ENCODE measurements at places on chromosomes 12 and 14.

GRCh38 chr12:61369241-61369910 is 890.8 kb upstream of the USP15 start:
- DNase-seq, result no peak

DNA sequence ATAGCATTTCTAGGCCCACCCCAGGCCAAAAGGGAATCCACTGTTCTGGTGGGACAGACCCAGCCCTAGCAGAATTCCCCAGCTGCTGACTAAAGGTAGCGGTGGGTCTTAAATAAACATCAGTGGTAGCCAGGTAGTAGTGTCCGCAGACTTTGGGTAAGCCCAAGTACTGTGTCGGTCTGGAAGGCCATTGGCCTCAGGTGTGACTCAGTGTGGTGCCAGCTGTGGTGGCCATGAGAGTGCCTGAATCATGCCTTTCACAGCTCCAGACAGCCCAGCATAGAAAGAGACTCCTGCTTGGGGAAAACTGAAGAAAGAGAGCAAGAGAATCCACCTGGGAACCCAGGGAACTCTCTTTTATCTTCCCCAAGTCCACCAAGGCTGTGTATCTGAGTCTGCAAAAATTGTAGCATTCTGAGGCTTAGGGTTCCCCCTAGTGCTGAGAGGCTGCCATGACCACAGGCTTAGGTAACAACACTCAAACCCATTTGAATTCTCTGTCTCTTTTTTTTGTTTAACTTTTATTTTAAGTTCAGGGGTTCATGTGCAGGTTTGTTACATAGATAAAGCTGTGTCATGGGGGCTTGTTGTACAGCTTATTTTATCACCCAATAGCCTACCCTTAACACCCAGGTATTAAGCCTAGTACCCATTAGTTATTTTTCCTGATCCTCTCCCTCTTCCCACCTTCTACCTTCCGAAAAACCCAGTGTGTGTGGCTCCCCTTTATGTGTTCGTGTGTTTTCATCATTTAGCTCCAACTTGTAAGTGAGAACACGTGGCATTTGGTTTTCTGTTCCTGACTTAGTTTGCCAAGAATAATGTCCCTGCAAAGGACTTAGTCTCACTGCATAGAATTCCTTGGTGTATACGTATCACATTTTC is 16.7 kb upstream of the CD163L1 start:
- DNase-seq, result peak; percentile 68

DNA sequence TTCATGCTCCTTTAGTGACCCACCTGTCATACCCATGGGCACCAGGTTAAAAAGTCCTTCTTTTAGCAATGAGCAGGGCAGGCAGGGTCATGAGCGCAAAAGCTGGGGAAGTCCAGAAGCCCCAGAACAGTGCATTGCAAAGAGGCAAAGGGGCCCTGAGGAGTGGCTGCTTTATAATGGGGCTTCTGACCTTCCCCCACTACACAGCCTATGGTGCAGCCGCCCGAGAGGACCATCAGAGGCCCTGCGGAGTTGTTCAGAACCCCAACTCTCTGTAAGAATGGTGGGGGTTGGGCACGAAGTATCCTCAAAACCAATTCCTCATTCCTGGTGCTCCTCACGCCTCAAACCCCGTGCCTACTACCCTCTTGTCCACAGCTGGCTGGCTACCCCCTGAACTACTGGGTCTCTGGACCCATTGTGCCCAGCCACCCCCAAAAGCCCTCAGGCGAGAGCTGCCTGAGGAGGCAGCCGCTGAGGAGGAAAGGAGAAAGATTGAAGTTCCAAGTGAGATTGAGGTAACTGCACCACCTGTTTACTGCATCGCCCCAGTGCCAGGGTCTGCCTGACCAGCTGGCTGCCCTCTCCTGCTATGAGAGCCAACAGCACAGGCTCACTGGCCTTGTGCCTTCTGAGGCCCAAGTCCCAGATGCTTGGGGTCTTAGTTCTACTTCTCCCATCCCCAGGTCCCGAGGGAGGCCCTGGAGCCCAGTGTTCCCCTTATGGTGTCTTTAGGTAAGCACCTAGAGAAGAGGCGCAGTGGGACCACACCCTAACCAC is 6.7 kb downstream of the REC8 start:
- DNase-seq, result no peak

DNA sequence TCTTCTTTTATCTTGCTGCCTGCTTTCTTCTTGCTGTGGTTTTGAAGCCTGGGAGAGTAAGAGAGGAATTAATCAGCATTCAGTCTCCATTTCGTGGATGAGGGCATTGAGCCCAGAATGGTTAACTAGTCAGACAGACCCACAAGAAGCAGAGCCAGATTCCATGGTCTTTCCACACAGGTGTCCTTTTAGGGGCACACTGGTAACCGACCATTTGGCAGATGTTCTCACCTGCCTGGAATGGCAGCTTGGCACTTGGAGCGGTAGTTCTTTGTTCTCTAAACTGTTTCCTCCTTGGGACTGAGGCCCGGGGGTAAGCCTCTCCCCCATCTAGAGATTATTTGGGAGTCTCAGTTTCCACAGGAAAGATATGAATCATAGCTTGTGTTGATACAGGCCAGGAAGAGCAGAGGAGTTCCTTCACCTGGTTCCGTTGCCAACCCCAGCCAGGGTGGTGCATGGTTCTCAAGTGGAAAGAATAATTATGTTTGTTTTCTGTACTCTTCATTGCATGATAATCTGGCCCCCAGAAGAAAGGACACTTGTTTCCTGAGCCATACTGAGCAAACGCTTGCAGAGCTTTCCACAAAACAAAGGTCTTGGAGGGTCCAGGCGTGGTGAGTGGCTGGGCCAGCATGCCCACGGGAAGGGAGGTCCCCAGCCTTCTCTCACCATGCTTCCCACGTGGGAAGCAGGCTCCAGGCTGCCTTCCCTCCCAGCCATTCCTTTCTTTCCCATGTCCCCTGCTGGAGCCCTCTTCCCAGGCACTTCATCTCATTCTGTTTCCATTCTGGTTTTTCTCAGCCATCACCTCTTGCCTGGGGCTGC is 2.0 kb upstream of the KRT75 start:
- DNase-seq, result peak; percentile 48

GRCh38 chr12:26119391-26119989 is 5.3 kb downstream of the BHLHE41 start:
- DNase-seq, result no peak

GRCh38 chr12:65593239-65593701 is 231.0 kb upstream of the HMGA2 start:
- no peak for DNase-seq

DNA sequence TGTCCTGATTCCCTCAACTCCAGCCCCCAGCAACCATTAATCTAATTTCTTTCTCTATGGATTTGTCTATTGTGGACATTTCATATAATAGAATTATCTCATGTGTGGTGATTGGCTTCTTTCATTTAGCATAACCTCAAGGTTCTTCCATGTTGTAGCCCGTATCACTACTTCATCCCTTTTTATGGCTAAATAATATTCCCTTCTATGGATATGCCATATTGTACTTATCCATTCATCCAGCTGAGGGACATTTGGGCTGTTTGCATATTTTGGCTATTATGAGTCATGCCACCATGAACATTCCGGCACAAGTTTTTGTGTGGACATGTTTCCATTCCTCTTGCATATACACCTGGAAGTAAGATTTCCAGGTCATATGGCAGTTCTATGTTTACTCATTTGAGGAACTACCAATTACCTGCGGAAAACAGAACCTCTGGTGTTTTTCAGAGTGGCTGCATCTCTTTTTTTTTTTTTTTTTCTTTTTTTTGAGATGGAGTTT is 108.7 kb upstream of the MAP1LC3B2 start:
- DNase-seq, result no peak

GRCh38 chr14:66539034-66539433 is 31.1 kb downstream of the GPHN start:
- no peak for DNase-seq

- no peak for DNase-seq
Measured at GRCh38 chr14:41022932-41023331, 583.7 kb upstream of the LRFN5 start.

DNA sequence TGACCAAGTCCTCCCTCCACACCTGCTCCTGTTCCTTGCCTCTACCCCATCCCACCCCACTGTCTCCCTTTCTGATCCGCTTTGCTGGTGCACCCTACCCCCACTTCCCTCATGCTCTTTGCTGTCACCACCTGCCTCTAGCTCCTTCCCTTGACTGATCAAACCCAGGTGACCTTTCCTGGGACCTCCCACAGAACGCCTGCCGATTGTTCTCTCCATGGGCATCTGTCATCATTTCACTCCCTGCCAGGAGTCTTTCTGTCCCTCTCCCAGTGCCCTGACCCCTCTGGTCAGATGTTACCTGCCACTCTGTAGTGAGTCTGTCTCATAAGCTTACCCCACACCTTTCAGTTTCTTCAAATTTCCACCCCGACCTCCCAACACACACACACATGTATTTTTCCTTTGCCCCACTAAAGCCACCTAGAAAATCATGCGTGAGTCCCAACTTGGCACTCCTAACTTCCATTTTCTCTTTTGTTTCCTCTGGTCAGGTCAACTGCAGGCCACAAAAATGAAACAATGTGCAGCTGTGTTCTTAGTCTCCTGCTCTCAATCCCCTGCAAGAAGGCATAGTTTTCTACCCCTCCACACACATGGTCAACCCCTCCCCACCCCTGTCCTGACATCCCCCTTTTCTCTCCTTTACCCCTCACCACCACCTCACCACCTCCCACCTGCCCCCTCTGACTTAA is 229.8 kb downstream of the DPF3 start:
- no peak for DNase-seq

GRCh38 chr14:80679273-80679672 is 262.3 kb downstream of the CEP128 start:
- no peak for DNase-seq

DNA sequence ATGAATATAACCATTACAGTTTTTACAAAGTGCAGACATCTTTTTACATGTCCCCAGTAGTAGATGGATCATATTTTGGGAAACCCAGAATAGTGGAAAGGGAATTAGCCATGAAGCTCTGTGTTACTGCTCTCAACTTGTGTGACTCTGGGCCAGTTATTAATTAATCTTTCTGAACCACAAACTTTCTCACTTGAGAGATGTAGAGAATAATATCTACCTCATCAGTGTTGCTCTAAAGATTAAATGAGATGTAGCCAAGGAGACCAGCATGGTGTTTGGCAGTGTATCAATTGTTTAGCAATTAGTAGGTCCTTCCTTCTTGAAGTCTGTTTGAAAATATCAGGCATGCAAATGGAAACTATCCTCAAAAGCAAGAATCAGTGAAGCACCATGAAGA is 169.2 kb downstream of the TMTC2 start:
- no peak for DNase-seq

GRCh38 chr14:99273766-99274345 is 1.9 kb upstream of the BCL11B start:
- no peak for DNase-seq

DNA sequence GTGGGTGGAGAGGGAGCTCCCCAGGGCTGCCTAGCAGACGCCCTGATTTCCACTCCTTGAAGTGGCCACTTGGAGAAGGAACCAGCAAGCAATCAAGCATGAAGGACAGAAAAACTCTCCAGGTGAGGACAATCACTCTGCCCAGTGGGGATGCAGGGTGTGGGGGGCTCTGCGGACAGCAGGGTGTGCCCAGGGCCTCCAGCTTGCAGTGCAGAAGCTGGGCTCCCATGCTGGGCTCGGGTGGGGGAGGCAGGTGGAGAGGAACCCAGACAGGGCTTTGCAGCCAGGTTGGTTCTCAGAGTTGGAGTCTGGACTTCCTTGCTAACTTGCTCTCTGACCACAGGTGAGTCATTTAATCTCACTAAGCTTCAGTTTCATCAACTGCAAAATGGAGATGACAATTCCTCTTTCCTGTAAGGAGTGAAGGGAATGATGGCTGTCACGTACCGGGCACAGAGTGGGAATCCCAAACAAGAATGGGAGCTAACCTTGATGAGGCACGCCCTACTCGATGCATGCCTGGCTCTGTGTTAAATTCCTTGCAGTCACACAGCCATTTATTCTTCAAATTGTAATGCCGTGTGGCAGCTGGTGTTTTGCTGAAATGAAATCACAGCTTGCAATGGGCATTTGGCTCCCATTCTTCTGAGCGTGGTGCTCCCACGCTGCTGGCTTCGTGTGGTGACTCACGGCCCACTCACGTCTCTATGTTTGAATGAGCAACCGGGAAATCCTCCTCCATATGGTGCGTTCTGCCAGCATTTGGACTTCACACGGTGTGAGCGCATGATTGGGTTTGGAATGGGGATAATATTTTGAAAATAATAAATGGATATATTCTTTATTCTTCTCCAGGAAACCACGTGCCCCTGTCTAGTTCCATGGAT is 75.2 kb downstream of the PRIMA1 start:
- no peak for DNase-seq

- DNase-seq, result no peak
Measured at GRCh38 chr14:103726474-103726873, 10.9 kb downstream of the ZFYVE21 start.

DNA sequence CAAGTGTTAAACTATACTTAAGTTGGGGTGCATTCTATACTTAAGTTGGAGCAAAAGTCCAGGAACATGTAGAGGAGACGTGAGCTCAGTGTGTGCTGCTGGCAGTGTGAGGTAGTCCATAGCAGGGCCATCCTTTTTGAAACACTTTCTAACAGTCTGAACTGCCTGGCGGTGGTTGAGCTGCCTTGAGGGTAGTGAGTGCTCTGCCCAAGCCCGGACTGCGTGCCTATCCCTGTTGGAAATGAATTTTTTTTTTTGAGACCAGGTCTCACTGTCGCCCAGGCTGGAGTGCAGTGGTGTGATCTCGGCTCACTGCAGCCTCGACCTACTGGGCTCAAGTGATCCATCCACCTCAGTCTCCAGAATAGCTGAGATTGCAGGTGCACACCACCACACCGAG is 14.1 kb downstream of the KCNH3 start:
- no peak for DNase-seq

DNA sequence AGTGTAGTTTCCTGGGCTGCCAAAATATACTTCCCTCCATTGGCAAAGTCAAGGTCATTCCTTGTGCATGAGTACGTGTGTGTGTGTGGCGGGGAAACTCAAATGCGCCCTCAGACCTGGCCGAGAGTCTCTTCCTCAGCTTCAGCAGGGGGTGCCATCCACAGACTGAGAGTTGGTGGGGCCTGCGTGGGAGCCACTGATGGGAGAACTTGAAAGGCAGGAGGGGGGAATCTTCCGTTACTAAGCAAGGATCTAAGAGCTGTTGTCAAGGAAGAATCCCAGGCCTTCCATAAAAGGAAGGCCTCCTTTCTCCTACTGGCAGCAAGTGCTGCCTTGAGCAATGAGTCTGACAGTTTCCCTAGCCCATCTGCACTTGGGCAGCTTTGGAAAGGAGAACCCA is 274.9 kb downstream of the EMP1 start:
- DNase-seq, result no peak

DNA sequence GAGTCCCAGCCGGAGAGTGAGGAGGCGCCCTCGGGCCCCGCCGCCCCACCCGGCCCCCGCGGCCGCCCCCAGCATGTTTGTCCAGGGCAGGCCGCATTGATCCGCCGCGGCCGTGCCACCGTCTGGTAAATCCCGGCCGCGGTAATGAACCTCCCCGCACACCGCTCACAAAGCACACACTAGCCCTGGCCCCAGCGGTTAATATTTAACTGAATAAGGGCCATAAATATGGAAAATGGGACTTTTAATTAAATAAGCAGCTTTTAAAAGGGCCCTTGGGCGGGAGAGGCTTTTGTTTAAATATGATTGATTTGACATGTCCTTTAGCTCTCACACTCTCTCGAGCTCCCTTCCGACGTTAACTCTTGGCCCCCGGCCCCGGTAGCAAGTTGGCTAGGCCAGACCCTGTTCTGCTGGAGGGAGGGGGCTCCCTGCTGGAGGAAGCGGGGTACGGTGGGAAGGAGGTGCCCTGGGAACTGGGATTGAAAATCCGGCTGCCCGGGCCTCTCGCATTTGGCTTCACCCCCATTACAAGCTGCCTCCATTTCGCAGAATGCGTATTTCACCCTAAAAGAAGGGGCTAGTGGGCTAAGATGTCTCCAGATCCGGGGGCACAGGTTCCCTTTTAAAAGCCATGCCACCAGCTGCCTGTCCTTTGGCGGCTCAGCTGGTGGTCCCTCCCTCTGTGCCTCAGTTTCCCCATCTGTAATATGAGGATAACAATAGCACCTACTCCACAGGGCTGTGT is 199.8 kb downstream of the RBM19 start:
- DNase-seq, result peak; percentile 50
